ENCODE measurements at places on chromosomes 3 and 15.

GRCh38 chr15:98712845-98713584 lies 64.7 kb downstream of the IGF1R start:
- no peak for DNase-seq

DNA sequence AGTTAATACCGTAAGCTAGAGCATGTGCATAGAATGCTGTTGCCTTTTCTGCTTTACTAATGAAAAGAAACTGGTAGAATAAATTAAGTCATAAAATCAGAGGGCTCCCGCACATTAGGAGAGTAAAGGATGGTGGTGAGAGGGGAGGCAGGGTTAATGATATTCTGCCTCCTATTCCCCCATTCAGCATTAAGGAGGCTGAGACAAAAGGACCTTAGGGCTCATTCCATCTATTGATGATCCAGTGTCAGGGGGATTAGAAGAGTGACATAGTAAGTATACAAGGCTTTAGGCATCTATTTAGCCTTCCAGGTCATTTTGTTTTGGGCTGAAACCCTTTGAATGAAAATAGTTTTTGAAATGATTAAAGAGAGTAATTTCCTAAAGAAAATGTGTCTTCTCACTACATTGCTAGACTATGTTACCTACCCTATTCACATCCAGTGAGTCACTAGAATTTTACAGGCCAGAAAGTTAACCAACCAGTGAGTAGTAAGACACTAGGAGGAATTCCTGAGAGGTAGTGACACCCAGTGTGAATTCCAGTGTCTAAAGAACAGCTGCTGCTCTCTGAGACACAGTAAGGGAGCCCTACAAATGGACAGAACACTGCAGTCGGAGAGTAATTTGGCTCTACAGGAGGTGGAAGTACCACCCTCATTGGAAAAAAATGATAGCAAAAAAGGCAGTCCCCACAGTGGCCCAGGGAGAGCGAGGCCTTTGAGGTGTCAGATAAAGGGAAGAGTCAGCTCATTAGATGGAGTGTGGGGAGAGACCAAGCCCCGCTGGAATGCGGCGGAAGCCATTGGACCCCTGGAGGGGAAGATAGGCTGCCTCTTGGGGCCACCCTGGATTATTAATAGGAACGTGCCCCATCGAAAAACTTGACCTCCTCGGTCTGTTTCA lies 67.6 kb downstream of the TUSC7 start:
- no peak for DNase-seq

GRCh38 chr15:36947035-36947719 lies 153.2 kb downstream of the MEIS2 start:
- no peak for DNase-seq

GRCh38 chr3:159260049-159260662 lies 458.3 kb downstream of the MFSD1 start:
- DNase-seq = peak; percentile 73

GRCh38 chr3:50246517-50246954 lies 10.5 kb downstream of the GNAI2 start:
- peak; percentile 93 for DNase-seq

GRCh38 chr3:28028554-28028953 lies 212.9 kb upstream of the CMC1 start:
- no peak for DNase-seq

DNA sequence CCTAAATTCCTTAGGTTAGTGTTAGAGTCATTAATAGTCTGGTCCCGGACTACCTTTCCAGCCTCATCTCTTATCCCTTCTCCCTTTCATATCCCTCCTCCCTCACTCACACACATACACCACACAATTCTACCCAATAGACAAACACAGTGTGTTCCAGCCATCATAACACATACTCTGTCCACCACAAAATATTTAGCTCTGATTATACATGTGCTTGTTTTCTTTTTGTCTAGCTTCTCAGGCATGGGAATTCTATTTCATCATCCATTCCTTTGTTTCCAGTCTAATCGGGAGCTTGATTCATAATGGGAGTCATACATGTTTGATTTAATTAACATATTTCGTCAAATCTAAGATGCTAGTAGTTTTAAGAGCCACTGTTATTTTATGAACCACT lies 161.8 kb upstream of the BFSP2 start:
- DNase-seq = no peak

- no peak for DNase-seq
Measured at GRCh38 chr15:65896236-65896635, 26.9 kb downstream of the RAB11A start.

DNA sequence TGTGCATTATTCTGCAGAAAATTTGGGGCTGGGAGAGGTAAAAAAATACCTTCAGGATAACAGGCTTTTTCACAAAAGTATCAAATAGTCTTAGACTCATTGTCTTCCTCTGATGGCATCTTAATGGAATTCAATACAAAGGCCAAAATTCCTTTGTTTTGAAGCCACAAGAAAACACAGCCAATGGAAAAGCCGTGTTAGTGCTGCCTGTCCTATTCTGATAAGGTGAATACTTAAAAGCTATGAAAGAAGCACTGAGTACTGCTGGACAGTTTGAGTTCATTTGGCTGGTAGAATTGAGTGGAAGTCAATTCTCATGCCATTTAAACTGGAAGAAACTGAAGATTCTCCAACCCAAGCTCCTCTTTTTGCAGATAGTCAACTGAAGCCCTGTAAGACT lies 395.3 kb upstream of the TPRG1 start:
- no peak for DNase-seq

- DNase-seq = peak; percentile 54
Measured at GRCh38 chr3:15812183-15812582, 14.4 kb upstream of the ANKRD28 start.

DNA sequence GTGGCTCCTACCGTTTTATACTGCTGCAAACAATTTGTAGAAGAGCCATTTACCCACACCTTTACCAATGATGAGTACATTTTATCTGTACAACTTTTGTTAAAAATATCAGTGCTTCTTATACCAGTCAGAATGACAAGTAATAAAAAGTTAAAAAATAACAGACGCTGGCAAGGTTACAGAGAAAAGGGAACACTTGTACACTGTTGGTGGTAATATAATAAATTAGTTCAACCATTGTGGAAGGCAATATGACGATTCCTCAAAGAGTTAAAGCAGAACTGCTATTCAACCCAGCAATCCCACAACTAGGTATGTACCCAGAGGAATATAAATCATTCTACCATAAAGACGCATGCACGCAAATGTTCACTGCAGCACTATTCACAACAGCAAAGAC lies 51.9 kb downstream of the ARRDC4 start:
- peak; percentile 65 for DNase-seq

DNA sequence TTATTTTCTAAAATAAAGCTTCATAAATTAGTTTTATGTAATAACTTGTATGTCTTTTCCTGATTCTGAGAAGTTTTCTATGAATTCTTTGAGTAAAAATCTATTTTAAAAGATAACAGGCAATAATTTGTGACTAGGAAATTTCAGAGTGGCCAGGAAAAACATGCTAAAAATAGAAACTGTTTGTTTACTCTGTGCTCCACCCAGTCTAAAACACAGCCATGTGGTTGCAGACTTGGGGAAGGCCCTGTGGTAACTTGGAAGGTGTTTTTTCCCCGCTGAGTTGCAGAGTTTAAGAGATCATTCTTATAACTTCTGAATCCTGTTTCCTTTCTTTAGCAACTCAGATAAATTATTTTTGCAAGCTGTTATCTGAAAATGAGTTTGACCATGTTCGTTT lies 21.9 kb downstream of the PLCL2 start:
- peak; percentile 75 for DNase-seq

DNA sequence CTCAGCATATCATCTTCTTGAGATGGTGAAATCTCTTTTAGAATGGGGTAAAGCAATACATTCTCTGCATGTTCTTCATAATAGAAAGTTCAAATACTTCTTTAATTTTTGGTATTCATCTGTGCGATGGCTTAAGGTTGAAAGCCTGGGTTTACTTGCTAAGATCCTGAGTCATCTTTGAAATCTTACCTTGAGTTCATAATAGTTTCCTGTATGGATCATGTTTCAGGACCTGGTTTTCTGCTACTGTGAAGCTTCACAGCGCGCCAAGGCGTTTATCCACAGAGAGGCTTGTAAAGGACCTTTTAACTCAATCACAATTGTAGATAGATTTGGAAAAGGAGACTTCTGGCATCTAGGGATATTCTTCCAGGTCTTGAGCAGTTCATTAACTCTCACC lies 39.0 kb downstream of the MED12L start:
- no peak for DNase-seq

- DNase-seq = no peak
Measured at GRCh38 chr3:106814231-106814630, 563.0 kb upstream of the CCDC54 start.

- DNase-seq = no peak
Measured at GRCh38 chr3:26840272-26840870, 217.8 kb downstream of the LRRC3B start.

GRCh38 chr3:193637831-193638230 lies 44.8 kb downstream of the OPA1 start:
- DNase-seq = no peak

DNA sequence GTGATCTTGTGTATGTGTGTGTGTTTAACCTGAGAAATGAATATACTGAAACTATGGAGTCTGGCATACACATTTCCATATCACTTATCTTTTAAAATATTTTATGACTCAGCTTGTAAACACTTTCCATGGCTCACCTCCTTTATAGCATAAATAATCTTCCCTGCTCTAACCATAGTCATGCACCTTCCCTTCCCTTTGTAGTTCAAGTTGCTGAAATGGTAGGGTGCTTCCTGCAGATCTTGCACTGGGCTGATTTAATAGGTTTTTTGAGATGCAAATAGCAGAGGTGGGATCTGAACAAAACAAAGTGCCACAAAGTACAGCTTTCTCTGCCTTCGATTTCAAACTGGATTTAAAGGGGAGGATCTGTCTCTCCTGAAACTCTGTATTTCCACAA lies 712.7 kb upstream of the LMCD1 start:
- no peak for DNase-seq

GRCh38 chr3:186930641-186931531 lies 560 bp downstream of the ST6GAL1 start:
- DNase-seq = peak; percentile 93

DNA sequence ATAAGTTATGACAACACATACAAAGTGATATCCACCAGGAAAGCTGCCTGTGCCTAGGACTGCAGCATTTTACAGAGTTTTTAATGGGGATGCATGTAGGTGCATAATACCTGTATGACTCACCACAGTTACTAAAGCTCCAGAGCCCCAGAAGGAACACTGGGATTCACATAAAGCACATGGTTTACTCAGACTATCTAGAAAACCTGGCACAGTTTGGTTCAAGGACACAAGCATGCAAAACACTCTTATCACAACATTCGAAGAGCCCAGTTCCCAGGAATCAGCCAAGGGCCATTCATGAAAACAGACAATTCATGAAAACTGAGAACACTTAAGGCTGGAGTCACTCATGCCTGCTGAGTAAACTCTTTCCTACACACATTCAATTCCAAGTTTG lies 261.0 kb downstream of the PYDC2 start:
- no peak for DNase-seq

DNA sequence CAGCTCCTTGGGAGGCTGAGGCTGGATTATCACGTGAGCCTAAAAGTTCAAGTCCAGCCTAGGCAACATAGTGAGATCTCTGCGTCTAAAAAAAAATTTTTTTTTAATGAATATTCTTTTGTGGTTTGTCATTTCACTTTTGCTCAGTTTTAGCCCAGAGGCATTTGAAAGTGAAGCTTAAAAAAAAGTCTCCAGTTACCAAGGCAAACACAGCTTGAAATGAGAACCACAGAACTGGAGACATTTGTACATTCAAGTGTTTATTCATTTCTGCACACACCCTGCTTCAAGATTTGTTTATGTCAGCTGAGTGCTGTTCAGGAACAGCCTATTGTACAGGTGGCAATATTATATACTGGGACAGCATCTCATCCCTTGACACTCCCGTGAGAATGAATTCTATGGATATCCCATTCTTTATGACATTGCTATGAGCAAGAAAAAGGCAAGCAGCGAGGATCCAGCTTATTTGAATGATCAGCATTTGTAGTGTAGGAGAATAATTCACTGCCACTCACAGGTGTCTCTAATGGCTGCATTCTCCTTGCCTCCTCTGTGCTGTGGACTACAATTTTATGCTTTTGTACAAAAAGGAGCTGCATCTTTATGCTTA lies 444.8 kb upstream of the GRM7 start:
- no peak for DNase-seq

GRCh38 chr15:63203451-63204090 lies 14.2 kb downstream of the RAB8B start:
- peak; percentile 97 for DNase-seq

GRCh38 chr3:125322166-125322565 lies 53.0 kb downstream of the ZNF148 start:
- DNase-seq = no peak

GRCh38 chr15:40847223-40847961 lies 3.5 kb downstream of the SPINT1 start:
- DNase-seq = peak; percentile 95

DNA sequence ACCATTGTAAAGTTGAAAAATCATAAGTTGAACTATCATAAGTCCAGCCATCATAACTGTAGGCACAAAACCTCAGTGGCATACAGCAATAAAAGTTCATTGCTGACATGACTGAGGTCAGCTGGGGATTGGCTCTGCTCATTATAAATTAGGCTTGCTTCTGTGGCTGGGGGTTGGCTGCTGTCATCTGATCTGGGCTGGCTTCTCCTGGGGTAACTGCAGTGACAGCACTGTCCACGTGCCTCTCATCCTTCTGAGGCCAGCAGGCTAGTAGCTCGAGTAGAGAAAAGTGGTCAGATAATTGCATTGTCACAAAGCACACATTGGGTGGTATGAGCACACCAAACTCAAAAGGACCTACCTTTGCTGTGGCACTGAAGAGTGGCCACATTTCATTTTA lies 31.3 kb downstream of the CMTM7 start:
- DNase-seq = no peak

DNA sequence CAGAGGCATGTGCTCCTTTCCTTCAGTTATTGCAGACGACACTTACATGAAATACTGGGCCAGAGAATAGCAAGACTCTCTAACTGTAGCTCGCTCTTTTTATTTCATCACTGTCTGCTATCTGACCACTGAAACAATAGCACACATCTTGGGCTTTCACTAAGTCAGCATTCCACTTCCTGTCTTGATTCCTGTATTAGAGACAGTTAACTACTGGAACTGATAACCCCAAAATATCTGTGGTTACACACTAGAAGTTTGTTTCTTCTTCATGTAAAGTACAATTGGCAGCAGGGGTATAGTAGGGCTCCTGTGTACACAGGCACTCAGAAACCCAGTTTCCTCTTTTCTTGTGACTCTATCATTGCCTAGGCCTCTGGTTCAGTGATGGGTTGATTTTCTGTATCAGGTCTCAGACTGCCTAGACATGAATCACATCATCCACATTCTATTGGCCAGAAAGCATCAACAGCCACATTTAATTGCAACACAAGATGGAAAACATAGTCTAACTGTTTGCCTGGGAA lies 230.2 kb upstream of the CD96 start:
- DNase-seq = peak; percentile 39

DNA sequence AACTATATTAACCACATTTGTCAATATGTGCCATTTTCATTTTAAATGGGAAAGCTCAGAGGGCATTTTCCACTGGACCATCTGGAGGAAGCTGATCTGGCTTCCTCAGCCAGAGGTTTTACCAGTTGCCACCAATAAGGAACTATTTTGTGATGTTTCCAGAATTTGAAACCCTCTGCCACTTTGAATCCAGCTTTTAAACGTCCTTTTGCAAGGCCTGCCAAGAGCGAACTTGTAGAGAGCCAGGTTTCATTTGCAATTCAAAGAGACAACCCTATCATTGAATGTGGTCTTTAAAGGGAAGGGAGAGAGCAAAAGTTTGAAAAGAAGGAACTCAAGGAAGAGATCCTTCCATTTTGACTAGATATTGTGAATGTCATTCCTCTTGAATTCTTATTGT lies 123.3 kb upstream of the CHL1 start:
- no peak for DNase-seq

Data from common myeloid progenitor, CD34-positive (primary cell).